ENCODE measurements at places on chromosomes 2 and 18.

GRCh38 chr2:18749912-18750526, 160.7 kb upstream of the NT5C1B start:
- no peak for DNase-seq

DNA sequence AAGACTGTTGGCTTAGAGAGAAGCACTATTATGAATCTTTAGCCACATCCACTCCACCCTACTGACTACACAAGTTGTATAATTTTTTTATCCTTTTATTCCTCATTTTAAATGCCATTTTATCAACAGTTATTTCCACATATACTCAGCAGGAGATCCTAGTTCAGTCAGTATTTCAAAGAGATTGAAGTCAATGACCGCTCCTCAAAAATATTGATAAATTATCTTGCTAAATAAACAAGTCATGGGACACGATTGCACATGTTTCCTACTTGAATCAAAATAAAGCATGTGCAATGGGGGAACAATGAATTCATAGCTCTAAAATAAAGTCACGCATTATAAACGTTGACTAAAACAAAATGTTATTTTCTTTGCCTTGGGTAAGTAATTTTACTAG, 496.5 kb downstream of the LRRTM4 start:
- DNase-seq = no peak

- DNase-seq = no peak
These were observed 203.4 kb upstream of the RAB6C start for GRCh38 chr2:129775952-129776653.

- DNase-seq = no peak
These were observed 165.6 kb downstream of the KLHL29 start for GRCh38 chr2:23550553-23550952.

GRCh38 chr2:119184512-119184911, 26.0 kb upstream of the C1QL2 start:
- DNase-seq = no peak

GRCh38 chr18:55101458-55101824, 142.2 kb upstream of the CCDC68 start:
- DNase-seq = no peak

GRCh38 chr2:64424416-64424987, 29.5 kb upstream of the LGALSL start:
- DNase-seq = no peak

DNA sequence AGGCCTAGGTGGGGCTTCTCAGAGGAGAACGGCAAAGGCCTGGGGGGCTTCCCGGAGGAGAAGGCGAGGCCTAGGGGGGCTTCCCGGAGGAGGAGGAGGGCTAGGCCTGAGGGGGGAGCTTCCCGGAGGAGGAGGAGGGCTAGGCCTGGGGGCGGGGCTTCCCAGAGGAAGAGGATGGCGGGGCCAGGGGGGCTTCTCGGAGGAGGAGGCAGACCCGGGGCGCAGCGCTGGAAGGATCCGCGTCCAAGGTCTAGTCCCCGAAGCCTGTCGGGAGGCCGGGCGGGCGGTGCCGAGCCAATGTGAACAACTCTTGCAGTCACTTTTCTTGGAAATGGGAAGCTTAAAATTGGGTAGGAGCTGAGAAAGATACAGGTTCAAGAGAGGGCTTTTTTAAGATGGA, 30.0 kb upstream of the TUBA3D start:
- no peak for DNase-seq

- DNase-seq = no peak
These were observed 483.2 kb downstream of the METTL4 start for GRCh38 chr18:2087877-2088673.

DNA sequence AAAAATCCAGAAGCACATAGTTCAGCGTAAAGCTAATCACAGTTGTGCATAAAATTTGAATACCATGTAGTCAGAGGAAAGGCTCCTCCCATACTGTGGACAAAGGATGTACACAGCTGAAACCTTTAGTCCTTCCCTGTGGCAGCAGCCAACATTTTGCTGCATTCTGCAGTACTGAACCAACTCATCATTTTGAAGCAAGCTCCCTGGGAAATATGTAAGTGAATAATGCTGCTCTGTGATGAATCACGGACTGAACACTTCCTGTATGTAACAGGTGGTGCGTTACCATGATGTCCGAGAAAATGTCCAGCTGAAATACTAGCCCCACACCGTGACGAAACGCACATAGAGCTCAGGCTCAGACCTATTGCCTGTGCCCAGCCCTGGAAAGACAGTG, 421.1 kb upstream of the RAB12 start:
- no peak for DNase-seq
